Prostate gland (tissue), 2 donors: ENCODE measurements at places on chromosomes 7 and 10. TPM values are rescaled to one million over a fixed set of nuclear protein-coding genes. Genes with fewer than 3 reads are reported as not detected.

Gene ADAM12
- total RNA-seq: 1.9 TPM

Gene HMX2
- total RNA-seq: not detected

Gene SHH
- 0.32 TPM for total RNA-seq

Gene RGR
- total RNA-seq: not detected

Gene ELFN1
- 2.0 TPM for total RNA-seq

Gene COG5
- 35.1 TPM for total RNA-seq

Gene SPDYE16
- total RNA-seq: 0.41 TPM

Gene CTTNBP2
- 8.3 TPM for total RNA-seq

Gene CYP3A4
- not detected for total RNA-seq

Gene NEUROG3
- total RNA-seq: not detected

Gene ITIH5
- 42.0 TPM for total RNA-seq

Gene RBM20
- 2.8 TPM for total RNA-seq

Gene CPEB3
- total RNA-seq: 10.6 TPM

Gene SLC29A4
- 13.5 TPM for total RNA-seq

Gene VWDE
- 3.2 TPM for total RNA-seq

Gene CYP26C1
- 1.1 TPM for total RNA-seq

Gene ASB15
- total RNA-seq: not detected

Gene SLC26A5
- 3.9 TPM for total RNA-seq

Gene CDC14C
- total RNA-seq: not detected

Gene BHLHA15
- total RNA-seq: 24.6 TPM

Gene WEE2
- not detected for total RNA-seq

Gene PRSS37
- 0.51 TPM for total RNA-seq
